Lower leg skin (tissue), 4 donors: ENCODE measurements at places on chromosomes 5 and 9. TPM values are rescaled to one million over a fixed set of nuclear protein-coding genes. Genes with fewer than 3 reads are reported as not detected.

Gene HAVCR1
- total RNA-seq = not detected

GRCh38 chr9:20441711-20442423 lies 180.4 kb downstream of the MLLT3 start:
- DNase-seq = no peak

Gene IFNA2
- not detected for total RNA-seq

DNA sequence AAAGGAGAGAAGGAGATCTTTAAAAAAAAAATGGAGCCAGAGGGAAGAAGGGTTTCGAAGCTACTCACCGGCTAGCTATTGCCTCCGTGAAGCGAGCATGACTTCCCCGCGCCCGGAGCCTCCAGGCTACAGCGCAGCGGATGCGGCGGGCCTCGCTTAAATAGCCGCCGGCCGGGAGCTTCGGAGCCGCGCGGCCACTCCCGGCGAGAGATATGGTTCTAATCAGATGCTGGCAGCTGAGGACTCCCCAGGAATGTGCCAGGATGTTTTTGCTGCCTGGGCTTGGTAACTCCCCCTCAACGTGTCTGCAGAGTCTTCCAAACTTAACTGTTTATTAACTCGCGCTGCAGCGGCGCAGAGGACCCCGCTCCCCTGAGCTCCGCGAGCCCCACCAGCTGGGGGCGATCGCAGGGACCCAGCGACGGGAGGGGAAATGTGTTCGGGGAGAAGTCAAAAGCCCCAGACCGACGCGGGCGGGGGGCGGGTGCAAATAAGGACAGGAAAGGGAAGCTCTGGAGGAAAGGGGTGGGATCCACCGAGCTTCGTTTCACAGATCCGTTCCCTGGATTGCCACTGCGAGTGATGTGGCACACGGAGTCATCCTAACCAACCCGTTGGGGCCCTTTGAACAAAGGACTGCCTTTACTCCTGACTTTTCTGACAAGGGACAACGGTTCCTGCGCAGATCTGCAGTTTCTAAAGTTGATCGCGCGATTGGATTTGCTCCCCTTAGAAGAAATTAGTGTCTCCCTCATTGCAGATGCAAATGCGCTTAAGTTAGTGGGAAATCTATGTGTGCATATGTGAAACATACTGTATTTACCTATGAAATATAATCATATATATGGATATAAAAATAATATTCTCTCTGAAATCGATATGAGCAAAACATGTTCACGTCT lies at the start of gene DAB2:
TSS of gene DAB2 (minus strand) at position 245 of the 902 bp plus-strand sequence. CDS start 30,660 bp downstream, outside the sequence.
- DNase-seq = peak; percentile 96

GRCh38 chr5:109563739-109564138 lies 126.0 kb upstream of the MAN2A1 start:
- no peak for DNase-seq

Gene GZMA
- total RNA-seq = not detected

GRCh38 chr5:74501674-74502478 lies 138.7 kb downstream of the ENC1 start:
- no peak for DNase-seq

- DNase-seq = no peak
Measured at GRCh38 chr9:88994469-88995199, 3.4 kb downstream of the S1PR3 start.

DNA sequence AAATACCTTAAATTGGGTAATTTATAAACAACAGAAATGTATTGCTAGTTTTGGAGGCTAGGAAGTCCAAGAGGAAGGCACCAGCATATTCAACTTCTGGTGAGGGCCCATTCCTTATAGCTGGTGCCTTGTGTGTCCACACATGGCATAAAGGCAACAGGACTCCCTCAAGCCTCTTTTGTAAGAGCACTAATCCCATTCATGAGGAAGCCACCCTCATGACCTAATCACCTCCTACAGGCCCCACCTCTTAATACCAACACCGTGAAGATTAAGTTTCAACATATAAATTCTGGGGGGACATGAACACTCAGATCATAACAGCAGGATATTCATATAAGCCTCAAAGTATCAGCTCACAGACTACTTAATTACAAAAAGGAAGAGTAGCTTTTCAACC lies 4.0 kb upstream of the PLAC8L1 start:
- DNase-seq = no peak

- DNase-seq = no peak
Measured at GRCh38 chr5:504326-505154, 19.7 kb downstream of the SLC9A3 start.

DNA sequence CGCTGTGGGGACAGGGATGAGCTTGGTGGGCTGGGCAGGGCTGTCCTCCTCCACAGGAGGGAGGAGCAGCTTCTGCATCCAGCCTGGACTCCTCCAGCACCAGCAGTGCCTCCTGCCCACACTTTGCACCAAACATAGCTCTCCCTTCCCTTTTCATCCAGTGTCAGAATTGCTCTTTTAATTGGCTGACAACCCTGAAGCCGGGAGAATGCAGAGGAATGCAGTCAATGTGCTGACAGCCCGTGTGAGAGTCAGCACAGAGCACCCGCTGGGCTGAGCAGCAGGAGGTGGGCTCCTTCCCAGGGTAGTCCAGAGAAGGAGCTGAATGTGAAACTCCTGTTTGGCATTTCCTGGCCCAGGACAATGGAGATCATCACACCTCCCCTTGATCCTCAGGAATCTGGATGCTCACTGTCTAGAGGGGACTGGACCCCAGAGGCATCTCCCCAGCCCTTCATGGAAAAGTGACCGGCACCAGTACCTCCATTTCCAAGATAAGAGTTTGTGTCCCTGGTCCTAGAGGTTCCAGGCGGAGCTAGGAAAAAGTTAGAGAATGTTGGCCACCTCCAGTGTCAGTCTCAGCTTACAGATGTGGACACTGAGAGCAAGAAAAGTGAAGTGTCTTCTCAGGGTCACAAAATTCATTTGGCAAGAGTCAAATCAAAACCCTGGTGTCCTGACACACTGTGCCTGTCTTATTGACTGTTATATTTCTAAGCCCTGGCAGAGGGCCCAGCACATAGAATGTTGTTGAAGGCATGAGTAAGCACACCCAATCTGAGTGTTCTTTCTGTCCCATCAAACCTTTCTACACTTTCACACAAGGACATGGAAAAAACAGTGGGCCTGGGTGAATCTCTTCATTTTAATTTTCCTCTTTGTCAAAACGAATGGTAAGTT lies 202.1 kb downstream of the SNX18 start:
- DNase-seq = no peak

- DNase-seq = peak; percentile 31
Measured at GRCh38 chr9:88076286-88077070, 61.8 kb downstream of the SPATA31C2 start.

Gene NTNG2
- 0.15 TPM for total RNA-seq

- no peak for DNase-seq
Measured at GRCh38 chr5:147504535-147504934, 5.3 kb downstream of the DPYSL3 start.

- DNase-seq = no peak
Measured at GRCh38 chr9:6672118-6672517, 26.6 kb upstream of the GLDC start.

Gene KIF27
- total RNA-seq = 5.4 TPM

Gene AK8
- 5.5 TPM for total RNA-seq

Gene C5orf63
- 1.5 TPM for total RNA-seq

DNA sequence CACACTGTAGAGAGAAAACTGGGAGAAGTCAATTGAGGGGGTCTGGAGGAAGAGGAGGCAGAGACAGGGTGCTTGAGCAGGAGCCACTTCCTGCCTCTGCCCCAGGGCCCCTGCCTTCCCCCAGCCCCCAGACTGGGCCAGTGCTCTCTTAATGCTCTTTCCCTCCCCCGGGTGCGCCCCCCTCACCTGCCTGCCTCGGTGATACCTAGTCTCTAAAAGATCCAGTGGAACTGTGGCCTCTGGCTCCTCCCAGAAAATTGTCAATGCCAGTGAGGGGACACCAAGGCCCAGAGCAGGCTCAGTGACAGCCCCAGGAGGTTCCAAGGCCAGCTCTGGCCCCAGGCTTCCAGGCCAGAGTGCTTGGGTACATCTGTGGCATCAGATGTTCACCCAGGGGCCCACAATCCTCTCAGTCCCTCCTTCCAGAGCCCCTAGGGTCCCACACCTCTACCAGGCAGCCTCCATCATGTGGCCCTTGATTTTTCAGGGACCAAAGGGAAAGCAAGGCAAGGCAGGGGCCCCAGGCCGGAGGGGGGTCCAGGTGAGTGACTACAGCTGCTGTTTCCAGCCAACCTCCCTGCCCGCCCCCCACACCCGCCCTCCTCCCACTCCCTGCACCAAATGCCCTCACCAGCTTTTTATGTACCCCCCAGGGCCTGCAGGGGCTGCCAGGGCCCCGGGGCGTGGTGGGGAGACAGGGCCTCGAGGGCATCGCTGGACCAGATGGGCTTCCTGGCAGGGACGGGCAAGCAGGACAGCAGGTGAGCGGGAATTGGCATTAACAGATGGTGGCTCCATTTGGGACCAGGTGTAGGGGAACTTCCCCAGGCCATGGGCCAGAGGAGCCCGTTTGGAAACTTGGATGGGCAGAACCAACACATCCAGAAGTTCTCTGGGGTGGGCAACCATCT lies 33.1 kb upstream of the ORM1 start:
- DNase-seq = peak; percentile 84

Gene ACER2
- 21.4 TPM for total RNA-seq

DNA sequence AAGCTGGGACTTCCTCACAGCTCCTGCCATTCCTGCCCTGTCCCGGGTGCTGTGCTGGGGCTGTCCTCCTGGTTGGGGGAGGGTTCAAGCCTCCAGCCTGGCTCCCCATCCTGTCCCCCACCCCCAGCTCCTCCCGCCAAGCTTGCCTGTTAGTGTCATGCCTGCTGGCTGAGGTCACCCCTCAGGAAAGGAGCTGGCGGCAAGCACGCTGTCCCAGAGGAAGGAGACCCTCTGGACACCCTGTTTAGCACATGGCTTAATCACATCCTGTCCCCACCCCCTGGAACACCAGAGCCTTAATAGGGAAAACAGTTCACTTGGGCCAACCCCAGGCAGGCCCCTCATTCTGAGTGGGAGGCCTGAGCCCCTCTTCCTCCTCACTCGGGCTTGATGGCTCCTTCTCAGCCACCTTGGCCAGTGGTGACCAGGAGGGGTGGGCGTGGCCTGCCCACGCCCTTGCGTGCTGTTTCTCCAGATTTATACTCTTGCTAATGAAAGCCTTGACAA lies 9.2 kb upstream of the PHYHD1 start:
- DNase-seq = no peak

Gene CTXN3
- total RNA-seq = not detected

DNA sequence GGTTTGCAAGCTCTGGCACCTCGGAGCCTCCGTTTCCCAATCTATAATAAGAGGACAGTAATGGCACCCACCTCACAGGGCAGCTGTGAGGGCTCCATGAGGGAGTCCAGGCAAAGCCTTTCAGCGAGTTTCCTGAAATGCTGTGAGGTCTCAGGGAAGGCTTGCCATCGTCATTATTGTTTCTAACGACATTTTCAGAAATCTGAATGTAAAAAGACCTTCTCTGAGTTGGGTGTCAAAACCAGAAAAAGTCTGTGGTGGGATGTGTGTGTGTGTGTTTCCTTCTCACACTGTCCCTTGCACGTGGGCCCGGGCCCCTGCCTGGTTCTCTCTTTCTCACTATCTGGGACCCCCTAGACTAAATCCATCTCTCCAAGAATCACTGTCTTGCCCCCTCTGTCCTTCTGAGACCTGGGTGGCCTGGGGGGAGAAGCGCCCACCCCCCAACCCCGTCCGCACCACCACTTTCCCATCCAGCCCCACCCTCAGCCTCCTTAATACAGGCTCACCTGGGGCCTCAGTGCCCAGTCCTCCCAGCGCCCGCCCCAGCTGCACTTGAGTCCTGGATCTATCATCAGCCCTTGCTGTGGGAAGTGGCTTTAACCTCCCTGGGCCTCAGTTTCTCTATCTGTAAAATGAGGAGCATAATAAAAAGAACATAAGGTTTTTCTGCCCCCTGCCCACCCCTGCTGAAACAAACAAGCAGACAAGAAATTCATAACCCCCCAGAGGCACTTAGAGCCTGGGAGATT lies 180.3 kb downstream of the C9orf50 start:
- no peak for DNase-seq

DNA sequence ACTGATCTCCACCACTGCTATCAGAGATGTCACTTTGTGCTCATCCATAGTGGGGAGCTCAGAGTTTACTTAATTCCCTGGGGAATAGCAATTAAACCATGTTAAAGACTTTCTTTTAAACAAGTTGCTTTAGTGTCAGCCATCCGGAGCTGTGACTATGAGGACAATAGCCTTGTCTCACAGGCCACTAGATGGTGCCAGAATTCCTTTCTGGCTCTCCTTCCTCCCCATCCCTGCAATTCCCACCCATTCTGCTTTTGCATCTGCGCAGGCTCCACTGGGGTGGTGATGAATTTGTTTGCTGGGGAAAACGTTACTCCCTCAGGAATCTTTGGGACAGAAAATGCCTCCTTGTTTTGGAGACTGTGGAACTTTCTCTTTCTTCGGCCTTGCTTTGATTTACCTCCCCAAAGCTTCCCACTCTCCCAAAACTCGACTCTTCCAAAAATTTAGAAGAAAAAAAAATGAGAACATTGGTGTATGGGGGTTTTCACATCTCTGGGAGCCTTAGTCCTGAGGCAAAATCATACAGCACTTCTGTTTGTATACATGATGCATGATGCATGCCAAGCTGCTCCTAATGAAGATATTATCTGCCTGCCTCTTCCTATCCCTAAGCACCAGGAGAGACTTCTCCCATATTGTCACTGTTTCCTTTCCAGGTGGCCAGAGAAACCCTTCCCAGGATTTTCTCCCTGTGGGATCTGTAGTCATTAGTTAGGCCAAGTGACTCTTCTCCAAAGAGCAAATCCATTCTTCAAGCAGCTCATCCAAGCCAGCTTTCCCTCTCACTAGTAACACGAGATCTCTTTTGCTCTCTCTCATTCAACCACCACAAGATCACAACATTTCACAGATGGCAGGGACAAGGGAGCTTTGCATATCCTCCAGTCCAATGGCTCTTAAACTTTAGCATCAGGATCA lies 466.1 kb downstream of the TLR4 start:
- no peak for DNase-seq
